ENCODE measurements at places on chromosomes 2 and 18.
A peak's percentile ranks its signal among the peaks of the same experiment; 100 is the strongest.

GRCh38 chr18:78603102-78603983, 376.3 kb upstream of the SALL3 start:
- no peak for DNase-seq

DNA sequence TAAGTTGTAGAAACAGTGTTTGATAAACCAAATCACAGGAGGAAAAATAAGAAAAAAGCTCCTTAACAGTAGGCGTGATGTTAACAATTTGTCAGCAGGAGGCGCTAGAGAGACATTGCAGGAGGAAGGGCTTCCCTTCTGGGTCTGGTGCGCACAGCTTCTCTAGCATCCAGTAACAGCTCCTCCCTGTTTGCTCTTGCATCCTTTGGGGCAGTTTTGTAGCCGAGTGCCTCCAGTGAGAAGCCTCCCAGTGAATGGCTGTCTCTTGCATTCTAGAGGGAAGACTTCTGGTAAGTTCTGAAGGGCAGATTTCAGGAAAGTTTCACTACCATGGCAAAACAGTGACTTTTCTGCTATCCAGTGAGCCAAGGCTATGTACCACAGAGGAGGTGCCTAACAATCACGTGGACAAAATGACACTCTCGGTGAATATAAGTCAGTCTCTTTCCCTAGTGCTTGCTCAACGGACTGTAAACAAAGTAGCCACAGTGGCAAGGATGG, 9.5 kb upstream of the ZNF396 start:
- DNase-seq, result peak; percentile 50

- DNase-seq, result no peak
Measured at GRCh38 chr2:45734336-45734735, 82.9 kb downstream of the PRKCE start.

GRCh38 chr2:37283207-37283606, 41.4 kb downstream of the PRKD3 start:
- DNase-seq, result no peak

- no peak for DNase-seq
Measured at GRCh38 chr2:54287532-54287931, 31.5 kb upstream of the TSPYL6 start.

GRCh38 chr2:46334389-46335271, 37.4 kb downstream of the EPAS1 start:
- DNase-seq, result no peak

- DNase-seq, result no peak
Measured at GRCh38 chr2:239606741-239607516, 206.1 kb upstream of the HDAC4 start.

DNA sequence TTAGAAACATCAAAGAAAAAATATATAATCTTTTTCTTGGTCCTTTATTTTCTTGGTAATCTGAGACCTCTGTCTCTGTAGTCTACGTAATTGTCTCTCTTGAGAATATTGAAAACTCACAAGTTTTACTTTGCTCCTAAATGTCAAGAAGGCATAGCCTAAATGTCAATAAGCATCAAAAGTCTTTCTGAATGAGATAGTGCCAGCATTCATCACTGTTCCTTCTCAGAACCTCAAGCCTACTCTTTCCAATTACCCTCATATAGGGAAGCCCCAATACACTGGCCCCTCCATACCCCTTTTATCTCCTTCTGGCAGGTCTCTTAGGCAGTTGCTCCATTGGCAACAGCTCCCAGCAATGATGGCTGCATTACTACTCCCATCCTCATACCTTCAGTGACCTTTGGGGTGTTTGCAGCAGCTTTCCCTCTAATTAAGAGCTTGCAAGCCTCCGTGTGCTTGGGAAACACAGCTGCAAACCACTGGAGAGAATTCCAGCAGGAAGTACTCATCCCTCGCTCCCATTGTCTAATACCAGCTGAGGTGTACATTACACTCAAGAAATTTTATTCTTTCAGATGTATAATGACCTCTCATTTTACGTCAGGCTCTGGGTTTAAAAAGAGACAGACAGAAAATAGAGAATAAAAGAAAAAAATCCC, 95.8 kb downstream of the KYNU start:
- no peak for DNase-seq

DNA sequence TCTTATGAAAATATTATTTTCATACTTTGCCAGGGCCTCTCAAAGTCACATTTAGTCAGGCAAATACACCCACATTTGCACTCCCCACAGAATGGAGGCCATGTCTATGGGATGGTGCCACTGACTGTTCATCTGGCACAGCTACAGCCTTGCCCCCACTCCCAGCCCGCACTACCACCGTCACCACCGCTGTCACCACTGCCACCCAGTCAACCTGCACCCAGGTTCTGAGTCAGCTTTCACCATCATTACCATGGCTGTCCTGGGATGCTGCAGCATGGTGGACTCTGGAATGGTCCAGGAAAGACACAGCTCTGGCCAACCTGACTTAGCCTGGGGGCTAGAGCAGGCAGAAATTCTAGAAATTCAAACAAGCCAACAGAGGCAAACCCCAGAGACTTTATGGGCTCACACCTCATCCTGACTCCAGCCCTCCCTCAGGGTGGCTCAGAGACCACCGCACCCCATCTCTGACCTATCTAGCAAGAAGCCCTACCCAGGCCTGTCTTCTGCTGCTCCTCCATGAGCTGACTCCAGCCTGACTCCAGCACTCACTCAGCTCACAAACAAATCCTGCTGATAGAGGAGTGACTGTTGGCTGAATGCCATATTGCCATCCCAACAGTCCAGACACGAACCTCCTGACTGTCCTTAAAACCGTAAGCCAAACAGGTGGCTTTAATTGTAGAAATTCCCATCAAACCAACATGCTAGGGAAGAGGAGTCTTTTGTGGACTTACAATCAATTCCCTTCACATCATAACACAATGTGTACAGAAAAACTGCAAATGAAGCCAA, 28.0 kb downstream of the DNER start:
- DNase-seq, result no peak

- DNase-seq, result no peak
Measured at GRCh38 chr2:64950226-64951160, 38.7 kb upstream of the SLC1A4 start.

- DNase-seq, result no peak
Measured at GRCh38 chr2:73859721-73860586, 31.2 kb downstream of the STAMBP start.

DNA sequence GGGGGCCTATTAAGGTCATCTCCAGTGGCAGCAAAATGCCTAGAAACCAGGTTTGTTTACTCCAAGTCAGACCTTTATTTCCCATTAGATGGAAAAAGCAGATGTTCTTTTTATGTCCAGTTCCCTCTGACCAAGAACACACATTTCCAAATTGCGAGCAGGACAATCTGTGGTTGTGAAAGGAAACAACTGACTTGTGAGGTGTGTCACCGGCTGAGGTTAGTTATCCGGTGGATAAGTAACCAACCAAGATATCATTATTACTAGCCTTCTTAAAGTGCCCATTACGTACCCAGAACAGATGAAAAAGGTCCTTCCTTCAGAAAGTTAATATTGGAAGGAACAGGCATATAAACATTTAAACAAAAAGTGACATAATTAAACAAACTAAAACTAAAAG, 112.9 kb downstream of the THADA start:
- no peak for DNase-seq

DNA sequence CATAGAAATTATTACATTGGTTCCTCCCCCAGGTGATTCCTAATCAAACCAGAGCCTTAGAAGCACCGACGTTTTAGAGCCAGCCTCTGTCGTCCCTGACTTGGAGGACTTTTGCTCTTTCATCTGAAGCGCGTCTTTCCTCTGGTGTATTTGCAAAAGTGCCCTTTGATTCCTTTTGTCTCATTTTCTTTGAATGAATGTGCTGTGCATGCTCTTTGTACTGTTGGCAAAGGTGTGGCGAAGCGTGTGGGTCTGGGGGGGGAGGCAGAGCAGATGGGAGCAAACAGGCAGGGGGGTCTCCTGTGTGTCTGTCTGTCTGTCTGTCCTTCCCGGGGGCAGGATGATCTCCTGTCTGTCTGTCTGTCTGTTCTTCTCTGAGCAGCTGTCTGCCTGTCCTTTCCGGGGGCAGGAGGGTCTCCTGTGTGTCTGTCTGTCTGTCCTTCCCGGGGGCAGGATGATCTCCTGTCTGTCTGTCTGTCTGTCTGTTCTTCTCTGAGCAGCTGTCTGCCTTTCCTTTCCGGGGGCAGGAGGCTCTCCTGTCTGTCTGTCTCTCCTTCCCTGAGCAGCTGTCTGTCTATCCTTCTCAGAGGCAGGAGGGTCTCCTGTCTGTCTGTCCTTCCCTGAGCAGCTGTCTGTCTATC, 205.5 kb upstream of the MYT1L start:
- DNase-seq, result no peak

GRCh38 chr2:148720501-148721001, 76.0 kb downstream of the EPC2 start:
- DNase-seq, result no peak

DNA sequence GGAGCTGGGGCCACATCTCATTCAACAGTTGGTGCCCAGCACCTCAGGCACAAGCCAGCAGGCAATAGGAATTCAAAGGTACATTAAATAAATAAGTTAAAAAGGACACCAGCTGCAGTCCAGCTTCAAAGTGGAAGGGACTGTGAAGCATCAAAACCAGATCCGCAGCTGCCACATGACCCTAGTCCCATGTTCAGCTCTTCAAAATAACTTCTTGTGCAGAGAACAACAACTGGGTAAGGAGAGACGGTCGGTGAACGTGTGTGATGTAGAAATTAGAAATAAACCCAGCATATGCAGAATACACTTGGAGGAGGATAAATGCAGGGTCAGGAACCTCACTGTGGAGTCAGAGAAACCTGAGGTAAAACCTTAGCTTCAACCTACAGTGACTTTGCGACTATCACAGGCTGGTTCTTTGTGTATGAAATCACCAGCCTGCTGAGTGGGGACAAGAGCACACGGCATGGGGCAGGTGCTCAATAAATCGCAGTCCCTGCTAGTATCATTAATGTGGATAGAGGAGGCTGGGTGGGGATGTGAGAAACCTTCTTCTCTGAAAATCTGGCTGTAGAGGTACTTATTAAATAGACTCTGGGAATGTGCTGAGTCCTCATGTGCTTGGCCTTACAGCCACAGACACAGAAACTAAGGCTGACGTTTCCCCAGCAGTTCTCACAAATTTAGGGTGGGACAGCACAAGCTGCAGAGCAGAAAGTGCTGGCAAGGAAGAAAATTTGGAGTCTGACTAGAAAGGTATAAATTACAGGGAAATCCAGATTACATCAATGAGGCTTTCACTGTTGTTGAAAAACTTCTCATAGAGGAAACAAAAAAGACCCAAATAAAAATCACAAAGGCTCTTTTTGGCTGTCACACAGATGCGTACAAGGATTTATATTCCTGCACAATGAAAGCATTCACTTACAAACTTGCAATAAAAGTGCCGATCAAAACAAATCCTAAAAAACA, 20.7 kb downstream of the FBXO15 start:
- no peak for DNase-seq

GRCh38 chr2:61277756-61278155, 115.8 kb downstream of the C2orf74 start:
- no peak for DNase-seq

GRCh38 chr2:234763002-234763873, 188.6 kb upstream of the SH3BP4 start:
- DNase-seq, result no peak

DNA sequence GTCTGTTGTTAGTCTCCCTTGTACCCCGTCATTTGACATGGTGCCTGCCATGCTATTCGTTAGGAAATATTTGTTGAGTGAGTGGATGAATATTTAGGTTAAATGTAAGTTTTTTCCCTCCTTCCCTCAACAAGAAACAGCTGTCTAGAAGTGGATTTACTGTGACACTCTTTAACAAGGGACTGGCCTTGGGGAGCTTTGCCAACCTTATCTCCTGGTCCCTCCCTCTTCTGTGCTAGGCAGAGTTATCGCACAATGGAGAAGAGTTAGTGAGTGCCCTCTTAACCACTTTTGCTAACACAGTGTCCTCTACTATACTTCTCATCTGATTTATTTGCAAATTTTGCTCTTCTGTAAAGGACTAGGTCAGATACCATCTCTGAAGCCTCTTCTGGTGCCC, 61.2 kb downstream of the DIS3L2 start:
- DNase-seq, result no peak

DNA sequence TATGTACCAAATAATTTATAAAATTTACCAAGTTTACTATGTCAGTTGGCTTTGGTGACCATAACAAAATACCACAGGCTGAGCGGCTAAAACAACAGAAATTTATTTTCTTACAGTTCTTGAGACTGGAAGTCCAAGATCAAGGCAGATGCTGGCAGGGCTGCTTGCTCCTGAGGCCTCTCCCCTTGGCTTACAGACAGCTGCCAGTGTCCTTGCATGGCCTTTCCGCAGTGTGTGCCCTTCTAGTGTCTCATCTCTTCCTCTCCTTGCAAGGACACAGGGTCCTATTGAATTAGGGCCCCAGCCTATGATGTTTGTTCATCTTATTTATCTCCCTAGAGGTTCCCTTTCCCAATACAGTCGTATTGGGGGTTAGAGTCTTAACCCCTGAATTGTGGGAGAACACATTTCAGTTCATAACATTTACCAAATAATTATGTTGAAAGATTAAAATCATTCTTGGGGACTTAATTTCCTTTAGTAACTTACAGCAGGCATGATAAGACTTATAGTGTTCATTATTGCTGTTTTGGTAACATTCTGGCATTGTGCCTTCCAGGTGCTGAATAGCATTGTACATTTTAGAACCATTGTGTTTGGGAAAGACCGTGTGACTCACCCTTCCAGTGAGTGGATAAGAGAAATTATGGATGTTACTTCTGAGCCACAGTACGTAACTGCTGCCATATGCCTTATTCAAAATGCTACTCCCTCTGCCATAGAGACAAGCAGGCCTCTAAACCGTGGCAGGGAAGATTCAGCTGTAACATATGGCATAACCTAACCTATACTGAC, 317.5 kb downstream of the TMX3 start:
- DNase-seq, result no peak

GRCh38 chr2:240128608-240129145, 7.4 kb downstream of the COPS9 start:
- no peak for DNase-seq

DNA sequence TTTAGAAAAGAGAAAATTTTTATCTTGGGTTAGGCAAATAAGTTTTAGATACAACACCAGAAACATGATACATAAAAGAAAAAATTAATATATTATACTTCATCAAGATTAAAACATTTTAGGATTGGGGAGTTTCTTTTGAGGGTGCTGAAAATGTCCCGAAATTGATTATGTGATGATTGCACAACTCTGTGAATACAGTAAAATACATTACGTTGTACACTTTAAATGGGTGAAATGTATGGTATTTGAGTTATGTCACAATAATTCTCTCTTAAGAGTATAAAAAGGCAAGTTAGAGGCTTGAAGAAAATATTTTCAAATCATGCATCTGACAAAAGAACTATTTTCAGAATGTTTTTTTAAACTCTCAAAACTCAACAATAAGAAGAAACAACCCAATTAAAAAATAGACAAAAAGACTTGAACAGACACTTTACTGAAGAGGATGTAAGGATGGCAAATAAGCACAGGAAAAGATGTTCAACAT, 36.2 kb upstream of the INO80C start:
- no peak for DNase-seq

DNA sequence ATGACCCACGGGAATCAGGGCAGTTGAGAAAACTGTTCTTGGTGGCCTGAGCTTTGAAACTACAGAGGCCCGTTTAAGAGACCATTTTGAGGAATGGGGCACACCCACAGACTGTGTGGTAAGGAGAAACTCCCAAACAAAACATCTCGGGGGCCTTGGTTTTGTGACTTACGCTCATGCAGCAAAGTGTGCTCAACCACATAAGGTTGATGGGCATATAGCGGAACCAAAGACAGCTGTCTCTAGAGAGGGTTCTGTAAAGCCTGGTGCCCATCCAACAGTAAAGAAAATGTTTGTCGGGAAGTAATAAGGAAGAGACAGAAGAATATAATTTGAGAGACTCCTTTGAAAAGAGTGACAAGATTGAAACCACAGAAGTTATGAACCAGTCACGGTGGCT, 5.4 kb downstream of the MRO start:
- DNase-seq, result no peak
